H1 (cell line): ENCODE measurements at places on chromosomes 16 and 17. TPM values are rescaled to one million over a fixed set of nuclear protein-coding genes. Genes with fewer than 3 reads are reported as not detected.

TMEM106A gene
- total RNA-seq: 4.1 and 5.4 TPM in 2 replicates

ATP2C2 gene
- total RNA-seq: 2.8 and 3.6 TPM in 2 replicates

DNA sequence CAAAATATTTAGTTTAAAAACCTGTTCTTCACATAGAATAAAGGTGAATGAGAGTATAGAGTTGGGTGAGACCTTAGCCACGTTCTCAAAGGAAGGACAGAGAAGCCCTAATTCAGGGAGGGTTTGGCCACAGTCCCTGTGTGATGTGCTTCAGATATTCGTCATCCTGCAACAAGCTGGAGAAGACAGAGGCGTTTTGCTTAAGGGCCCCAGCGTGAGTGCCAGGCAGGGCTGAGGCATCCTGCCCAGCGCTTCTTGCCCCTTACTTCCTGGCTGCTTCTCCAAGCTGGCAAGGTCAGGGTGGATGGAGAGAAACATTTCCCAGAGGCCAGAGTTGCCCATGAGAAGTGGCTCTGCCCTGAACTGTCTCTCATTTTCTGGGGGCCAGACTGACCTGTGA is 46.9 kb downstream of the AXIN2 start:
- no peak overlapping the region for H3K4me3 ChIP-seq
- DNase-seq: no peak
- H3K4me1 ChIP-seq: peaks cover 7% of the 10 kb centered on the region; the same call in 1 of the 2 replicates
- no peaks in the 10 kb centered on the region for H3K36me3 ChIP-seq
- no peaks in the 10 kb centered on the region for H3K27me3 ChIP-seq
- no peak overlapping the region for H3K27ac ChIP-seq

DNA sequence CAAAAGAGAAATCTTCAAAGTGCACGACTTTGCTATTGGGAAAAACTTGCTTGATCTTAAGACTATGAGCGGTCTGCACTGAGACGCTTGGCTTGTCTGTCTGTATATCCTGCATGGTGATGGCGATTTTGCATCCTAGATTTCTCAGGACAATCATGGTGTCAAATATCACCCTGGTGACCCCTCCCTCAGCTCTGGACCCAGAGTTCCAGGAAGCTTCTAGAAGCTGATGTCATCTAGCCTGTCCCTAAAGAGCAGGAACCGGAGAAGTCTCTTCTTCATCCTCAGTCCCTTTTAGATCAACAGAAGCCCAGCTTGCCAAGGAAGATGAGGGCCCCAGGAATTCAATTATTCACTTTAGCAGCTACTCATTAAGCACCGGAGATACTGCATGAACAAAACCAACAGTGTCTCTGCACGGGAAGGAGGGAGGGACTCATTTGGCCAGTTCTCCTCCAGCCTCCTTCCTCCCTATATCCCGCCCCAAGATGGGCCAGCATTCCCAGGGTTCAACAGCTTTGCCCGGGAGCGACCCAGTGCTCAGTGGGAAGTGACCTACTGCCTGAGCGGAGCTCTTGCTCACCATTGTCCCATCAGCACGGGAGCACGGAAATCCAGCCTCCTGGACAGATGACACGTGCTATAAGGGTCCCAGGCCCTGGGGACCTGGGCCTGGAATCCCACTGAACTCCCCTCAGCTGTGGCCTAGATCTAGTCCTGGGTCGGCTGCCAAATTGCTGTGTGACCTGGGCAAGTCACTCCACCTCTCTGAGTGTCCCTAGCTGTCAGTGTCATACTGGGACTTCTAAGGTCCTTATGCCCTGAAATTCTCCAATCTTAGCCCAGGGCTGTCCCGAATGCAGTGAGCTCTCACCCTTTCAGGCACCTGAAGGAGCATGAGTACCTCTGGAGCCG is 3.8 kb downstream of the EMP2 start:
- no peaks in the 10 kb centered on the region for H3K27me3 ChIP-seq
- no peak for DNase-seq
- H3K4me3 ChIP-seq: no peak overlapping the region
- H3K4me1 ChIP-seq: peaks cover 30% of the 10 kb centered on the region
- H3K27ac ChIP-seq: no peak overlapping the region

GRCh38 chr16:61500851-61501250 is 535.4 kb downstream of the CDH8 start:
- no peak overlapping the region for H3K27ac ChIP-seq
- H3K4me1 ChIP-seq: no peaks in the 10 kb centered on the region
- no peak overlapping the region for H3K4me3 ChIP-seq
- H3K27me3 ChIP-seq: no peaks in the 10 kb centered on the region
- H3K36me3 ChIP-seq: no peaks in the 10 kb centered on the region
- DNase-seq: no peak

DNA sequence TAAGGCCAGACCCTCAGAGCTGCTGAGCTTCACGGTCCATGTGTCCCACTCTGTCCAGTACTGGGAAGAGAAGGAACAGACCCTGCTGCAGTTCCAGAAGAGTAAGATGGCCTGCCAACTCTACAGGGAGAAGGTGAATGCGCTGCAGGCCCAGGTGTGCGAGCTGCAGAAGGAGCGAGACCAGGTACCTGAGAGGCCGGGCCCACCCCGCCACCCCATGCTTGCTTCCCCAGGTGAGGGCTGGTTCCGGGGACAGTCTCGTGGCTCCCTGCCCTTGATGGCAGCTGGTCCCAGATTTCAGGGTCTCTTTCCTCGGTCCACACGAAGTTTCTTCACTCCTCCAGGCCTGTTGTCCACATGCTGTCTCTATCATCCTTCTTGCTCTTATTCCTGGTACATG is 20.9 kb downstream of the CARD14 start:
- no peaks in the 10 kb centered on the region; the same call in 1 of the 2 replicates for H3K27me3 ChIP-seq
- DNase-seq: no peak
- no peak overlapping the region for H3K4me3 ChIP-seq
- no peak overlapping the region for H3K27ac ChIP-seq
- no peaks in the 10 kb centered on the region for H3K36me3 ChIP-seq
- H3K4me1 ChIP-seq: no peaks in the 10 kb centered on the region

- no peak overlapping the region for H3K4me3 ChIP-seq
- no peak for DNase-seq
- no peaks in the 10 kb centered on the region for H3K4me1 ChIP-seq
- no peak overlapping the region for H3K27ac ChIP-seq
- no peaks in the 10 kb centered on the region for H3K27me3 ChIP-seq
These were observed 189.9 kb downstream of the IRF8 start for GRCh38 chr16:86088816-86089215.

DNA sequence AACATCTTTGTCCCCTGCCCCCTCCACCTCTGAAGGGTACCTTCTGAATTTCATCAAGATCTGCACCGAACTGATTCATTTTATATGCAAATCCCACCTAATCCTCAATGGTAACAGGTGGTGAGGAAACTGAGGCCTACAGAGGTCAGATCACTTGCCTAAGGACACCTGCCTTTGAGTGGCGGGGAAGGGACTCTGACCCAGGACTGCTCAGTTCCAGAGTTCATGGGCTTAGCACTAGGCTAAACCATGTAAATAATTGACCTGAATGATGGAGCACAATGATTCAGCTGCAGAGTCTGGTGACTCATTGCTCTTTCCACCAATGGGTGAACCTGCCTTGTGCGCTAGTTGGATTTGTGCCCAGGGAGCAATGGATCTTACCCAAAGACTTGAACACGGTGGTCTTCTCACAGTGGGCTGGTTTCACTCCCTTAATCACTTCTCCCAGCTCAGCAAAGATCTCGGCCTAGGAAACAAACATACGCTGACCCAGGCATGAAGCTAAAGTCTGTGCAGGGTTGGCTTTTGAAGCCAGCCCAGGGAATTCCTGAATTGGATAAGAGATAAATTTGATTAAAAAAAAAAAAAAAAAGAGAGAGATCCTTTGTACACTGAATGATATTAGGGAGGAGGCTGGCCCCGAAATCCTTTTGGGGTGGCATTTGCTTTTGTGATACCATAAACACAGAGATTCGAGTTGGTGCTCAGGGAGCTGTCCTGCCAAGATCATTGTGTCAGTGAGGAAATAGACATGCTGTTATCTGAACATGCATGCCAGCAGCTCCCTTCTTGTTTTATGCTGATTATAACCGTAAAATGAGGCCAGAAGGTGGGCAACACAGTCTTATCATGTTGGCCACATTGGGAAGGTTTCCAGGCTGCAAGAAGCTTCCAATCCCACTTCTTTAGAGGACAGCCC is 17.0 kb downstream of the CRYM start:
- no peaks in the 10 kb centered on the region for H3K36me3 ChIP-seq
- DNase-seq: no peak
- no peak overlapping the region for H3K4me3 ChIP-seq
- H3K27ac ChIP-seq: no peak overlapping the region
- H3K4me1 ChIP-seq: no peaks in the 10 kb centered on the region
- no peaks in the 10 kb centered on the region for H3K27me3 ChIP-seq

DNA sequence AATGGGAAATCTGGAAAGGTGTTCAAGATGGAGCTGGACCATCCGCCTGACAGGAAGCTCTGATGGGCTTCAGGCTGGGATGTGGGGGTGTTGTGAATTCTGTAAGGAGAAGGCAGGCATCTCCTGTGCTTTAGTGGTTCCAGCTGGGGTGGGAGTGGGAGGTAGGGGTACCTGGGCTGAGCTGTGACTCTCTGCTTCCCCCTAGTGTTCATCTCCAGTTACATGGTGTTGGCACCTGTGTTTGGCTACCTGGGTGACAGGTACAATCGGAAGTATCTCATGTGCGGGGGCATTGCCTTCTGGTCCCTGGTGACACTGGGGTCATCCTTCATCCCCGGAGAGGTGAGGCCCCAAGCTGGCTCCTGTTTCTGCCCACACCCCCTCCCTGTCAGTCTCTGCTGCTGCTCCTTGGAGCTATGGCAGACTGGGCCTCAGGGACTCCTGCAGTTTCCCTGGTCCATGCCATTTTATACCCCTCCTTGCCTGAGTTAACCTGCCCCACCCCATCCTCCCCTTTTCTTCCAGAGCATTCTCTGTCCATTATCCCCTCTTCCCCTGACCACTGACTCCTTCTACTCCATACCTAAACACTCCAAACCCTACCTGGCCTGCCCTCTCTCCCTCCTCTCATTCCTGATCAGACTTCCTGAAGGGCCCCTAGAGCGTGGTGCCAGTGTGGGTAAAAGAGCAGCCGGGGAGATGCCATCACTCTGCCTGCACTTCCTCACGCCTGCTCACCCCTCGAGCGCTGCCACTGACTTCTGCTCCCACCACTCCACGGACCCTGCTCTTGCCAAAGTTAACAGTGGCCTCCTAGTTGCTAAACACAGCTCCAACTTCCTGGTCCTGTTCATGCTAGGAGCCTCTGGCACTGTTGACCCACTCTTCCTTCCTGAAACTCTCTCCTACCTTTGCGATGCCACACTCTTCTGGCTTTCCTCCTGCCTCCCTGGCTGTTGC is 3.4 kb downstream of the SPNS1 start:
- no peak overlapping the region for H3K27ac ChIP-seq
- H3K27me3 ChIP-seq: no peaks in the 10 kb centered on the region
- no peak overlapping the region for H3K4me3 ChIP-seq
- no peak for DNase-seq
- peaks cover 3% of the 10 kb centered on the region for H3K4me1 ChIP-seq

DNA sequence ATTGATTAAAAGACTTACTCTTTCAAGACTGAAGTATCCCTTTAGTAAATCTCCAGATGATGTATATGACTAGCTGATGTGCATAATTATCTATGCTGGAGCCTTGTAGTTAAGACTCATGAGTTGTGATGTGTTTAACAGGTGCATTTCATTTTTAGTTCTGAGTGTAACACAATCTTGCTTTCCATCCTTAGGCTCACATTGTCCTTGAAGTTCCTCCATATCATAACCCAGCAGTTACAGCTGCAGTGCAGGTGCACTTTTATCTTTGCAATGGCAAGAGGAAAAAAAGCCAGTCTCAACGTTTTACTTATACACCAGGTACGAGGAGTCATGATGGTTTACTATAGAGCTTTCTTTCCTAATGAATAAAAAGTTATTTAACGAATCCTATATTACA is 52.9 kb downstream of the ESRP2 start:
- H3K27me3 ChIP-seq: no peaks in the 10 kb centered on the region
- no peak overlapping the region for H3K27ac ChIP-seq
- no peak overlapping the region for H3K4me3 ChIP-seq
- no peaks in the 10 kb centered on the region for H3K4me1 ChIP-seq
- no peak for DNase-seq
